ENCODE measurements at places on chromosomes 13 and 19.

- no peak for DNase-seq
Observed at GRCh38 chr13:98780451-98780850, 28.0 kb upstream of the SLC15A1 start.

GRCh38 chr19:53518121-53518520 lies 19.8 kb upstream of the ZNF331 start:
- DNase-seq = no peak

GRCh38 chr13:46632176-46632575 lies 79.2 kb downstream of the LRCH1 start:
- no peak for DNase-seq

DNA sequence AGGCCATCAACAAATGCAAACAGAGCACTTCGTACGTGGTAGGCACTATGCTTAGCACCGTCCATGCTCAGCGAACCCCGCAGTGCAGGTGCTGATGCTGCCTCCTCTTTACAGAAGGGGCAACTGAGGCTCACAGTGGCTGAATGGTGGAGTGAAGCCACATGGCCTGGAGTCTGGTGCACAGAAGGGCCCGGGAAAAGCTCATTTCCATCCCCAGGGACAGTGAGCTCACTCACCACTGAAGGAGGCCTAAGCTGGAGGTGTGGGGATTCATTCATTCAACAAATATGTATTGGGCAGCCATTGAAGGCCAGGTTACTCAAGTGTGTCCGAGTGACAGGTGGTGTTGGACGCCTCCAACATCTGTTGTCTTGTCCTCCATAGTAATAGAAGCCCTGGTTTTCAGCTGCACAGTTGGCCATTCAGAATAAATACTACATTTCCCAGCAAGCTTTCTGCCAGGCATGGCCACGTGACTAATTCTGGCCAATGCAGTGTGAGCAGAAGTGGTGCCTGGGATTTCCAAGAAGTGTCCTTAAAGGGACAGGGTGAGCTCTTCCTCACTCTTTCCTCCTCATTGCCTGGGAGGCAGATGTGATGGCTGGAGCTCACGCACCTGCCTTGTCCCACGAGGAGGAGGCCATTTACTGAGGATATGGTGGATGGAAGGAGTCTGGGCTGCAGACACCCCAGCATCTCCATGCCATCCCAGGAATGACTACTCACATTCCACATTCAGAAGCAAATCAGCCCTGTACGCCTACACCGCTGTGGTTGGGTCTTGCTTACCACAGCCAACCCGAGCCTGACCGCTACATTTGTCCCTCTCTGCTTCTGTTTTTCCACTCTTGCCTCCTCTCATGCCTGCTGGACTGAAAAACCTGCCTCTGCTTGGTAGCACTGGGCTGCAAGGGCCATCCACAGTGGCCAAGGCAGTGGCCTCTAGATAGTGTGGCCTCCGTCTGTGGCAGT lies 2.3 kb upstream of the ZNRF4 start:
- no peak for DNase-seq

- no peak for DNase-seq
Observed at GRCh38 chr19:18782559-18783225, 8.4 kb downstream of the COMP start.

DNA sequence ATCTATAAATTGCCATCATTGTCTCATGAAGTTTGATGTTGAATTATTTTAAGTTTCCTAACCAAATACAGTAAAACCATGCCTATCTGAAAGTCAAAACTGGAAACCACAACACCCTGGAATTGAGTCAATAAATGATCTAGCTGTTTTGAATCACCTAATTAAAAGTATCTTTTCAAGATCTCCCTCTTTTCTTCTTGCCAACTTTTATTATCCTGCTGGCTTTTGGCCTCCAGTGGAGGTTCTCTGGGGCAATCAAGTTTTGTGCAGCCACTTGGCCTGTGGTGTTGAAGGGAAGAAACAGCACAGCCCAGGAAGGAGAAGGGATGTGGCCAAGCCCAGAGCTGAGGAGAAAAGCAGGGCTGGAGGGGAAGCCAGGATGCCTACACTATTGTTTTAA lies 255.4 kb downstream of the COG6 start:
- DNase-seq = no peak

GRCh38 chr13:50017819-50018218 lies 2.6 kb downstream of the KCNRG start:
- DNase-seq = no peak

DNA sequence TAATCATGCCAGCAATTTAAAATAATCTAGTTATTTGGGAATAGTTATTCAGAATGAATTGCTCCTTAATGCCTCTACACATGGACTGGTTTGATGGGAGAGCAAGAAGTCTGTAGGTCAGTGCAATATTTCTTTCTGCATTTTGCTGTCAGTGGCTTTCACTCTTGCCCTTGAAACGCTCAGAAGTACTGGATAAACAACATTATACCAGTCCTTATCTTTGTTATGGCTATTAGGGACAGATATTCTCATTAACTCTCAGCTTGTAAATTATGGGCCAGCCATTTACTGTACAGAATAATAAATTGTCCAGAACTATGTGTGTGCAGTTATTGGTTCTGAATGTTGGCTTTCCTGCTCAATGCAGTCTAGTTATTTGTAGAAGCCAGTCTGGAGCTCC lies 224.4 kb downstream of the OXGR1 start:
- DNase-seq = no peak

GRCh38 chr19:14471436-14472187 lies 3.5 kb downstream of the PTGER1 start:
- no peak for DNase-seq

- no peak for DNase-seq
Observed at GRCh38 chr19:35031072-35031881, 1.0 kb downstream of the SCN1B start.

GRCh38 chr13:48319531-48320398 lies 16.2 kb downstream of the RB1 start:
- DNase-seq = no peak

DNA sequence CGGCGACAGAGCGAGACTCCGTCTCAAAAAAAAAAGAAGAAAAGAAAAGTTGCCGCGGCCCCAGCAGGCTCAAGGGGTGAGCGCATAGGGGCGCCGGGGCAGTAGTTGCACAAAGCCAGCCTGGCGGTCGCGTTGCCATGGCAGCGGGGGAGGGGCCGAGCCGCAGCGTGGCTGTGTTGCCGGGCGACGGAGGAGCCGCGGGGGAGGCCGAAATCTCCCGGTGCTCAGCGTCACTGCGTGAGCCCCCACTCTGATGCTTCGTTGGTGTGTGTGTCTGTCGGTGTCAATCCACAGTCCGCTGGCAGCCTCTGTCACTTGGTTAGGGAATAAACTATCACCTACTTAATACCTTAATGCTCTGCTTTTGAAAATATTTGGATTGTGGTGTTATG lies 82.9 kb upstream of the C1QTNF9B start:
- no peak for DNase-seq
